Thymus (tissue), 14 donors: ENCODE measurements at places on chromosomes 6 and 20.
A peak's percentile ranks its signal among the peaks of the same experiment; 100 is the strongest.

- no peak for DNase-seq
These were observed 542 bp downstream of the FGD2 start for GRCh38 chr6:37005827-37006567.

DNA sequence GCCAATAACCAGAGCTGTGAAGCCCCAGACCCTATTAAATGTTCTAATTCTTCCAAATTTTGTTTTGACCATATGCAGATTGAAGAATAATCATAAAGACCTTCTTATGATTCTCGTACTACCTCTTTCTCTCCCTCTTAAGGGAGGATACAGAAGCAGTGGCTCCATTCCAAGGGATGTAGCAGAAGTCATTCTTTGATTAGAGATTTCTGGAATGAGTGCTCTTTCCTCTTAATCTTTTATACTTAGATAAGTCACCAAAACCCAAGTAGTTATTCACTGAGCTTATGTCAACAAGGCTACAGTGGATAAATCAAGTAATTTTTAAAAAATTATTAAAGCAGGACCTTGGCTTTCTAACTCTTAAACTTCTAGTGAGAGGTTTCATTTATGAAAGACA lies 266.0 kb upstream of the STXBP5 start:
- DNase-seq: no peak

- no peak for DNase-seq
These were observed 27.1 kb downstream of the PRR18 start for GRCh38 chr6:166281104-166281503.

- DNase-seq: no peak
These were observed 36.1 kb downstream of the SLC22A2 start for GRCh38 chr6:160222491-160222890.

- no peak for DNase-seq
These were observed 132.9 kb downstream of the SCML4 start for GRCh38 chr6:107691062-107691751.

- DNase-seq: no peak
These were observed 235.1 kb downstream of the FNDC1 start for GRCh38 chr6:159404296-159404695.

DNA sequence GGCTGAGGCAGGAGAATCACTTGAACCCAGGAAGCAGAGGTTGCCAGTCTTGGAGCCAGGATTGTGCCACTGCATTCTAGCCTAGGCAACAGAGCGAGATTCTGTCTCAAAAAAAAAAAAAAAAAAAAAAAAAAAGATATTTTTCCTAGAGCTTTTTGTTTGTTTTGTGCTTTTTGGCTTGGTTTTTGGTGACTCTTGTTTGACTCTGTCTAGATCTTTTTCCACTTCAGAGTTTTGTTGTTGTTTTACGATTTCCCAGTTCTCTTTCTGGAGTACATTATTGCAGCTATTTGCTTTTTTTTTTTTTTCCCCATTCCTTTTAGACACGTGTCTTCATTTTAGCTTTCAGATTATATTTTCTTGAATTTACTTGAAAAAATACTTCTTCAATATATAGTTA lies 67.0 kb upstream of the AKAP12 start:
- no peak for DNase-seq

- DNase-seq: no peak
These were observed 75.1 kb downstream of the SEL1L2 start for GRCh38 chr20:13915284-13915683.

DNA sequence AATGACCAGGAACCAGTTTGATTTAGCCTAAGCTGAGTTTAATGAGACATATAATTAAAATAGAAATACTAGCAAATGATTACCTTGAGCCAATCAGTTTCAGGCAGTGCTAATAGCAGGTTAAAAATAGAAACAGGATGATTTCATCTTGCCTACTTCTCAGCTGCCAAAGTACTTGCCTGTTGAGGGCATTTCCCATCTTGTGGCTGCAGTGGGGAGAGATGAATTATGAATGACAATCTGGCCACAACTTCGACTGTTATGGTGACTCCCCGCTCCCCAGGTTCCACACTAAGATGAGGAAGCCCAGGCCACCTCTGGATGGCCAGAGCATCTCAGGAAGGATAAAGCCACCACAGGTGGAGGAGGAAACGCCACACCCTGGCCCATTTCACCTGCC lies 31.3 kb downstream of the MBOAT1 start:
- no peak for DNase-seq

- DNase-seq: peak; percentile 11
These were observed 211.3 kb downstream of the ARID1B start for GRCh38 chr6:156988276-156989158.
